ENCODE measurements at places on chromosomes 12 and 14.
A peak's percentile ranks its signal among the peaks of the same experiment; 100 is the strongest.

DNA sequence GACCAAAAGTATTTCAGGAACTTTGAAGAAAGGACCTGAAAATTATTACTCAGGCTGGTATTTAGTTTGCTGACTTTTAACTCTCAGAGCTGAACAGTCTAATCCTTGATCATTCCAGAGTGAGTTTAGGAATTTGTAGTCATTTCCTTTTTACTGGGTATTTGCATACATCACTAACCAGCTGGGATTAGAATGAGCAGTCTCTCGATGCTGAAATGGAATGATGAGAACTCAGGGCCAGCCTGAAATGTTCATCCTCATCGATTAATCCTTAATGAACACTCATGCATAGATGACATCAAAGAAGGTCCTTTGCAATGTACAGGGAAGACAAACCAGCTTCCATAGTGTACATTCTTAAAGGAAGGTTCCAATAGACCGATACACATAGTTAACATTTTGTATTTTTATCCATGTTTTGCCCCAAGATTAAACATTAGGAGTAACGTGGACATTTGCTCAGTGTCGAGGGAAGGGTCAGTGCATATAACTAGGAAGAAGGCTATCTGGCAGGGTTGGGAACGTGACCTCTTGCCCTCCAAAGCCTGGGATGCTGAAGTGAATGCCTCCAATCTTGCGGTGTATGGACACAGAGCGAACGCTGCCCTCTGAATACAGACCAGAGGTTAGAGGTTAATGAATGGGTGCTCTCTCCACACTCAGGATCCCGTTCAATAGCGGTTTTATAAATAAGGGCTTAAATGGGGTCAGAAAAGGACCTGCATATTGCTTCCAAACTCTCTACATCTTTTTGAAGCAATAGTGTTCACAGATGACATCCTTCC lies 14.5 kb downstream of the FBXL14 start:
- no peak for DNase-seq

DNA sequence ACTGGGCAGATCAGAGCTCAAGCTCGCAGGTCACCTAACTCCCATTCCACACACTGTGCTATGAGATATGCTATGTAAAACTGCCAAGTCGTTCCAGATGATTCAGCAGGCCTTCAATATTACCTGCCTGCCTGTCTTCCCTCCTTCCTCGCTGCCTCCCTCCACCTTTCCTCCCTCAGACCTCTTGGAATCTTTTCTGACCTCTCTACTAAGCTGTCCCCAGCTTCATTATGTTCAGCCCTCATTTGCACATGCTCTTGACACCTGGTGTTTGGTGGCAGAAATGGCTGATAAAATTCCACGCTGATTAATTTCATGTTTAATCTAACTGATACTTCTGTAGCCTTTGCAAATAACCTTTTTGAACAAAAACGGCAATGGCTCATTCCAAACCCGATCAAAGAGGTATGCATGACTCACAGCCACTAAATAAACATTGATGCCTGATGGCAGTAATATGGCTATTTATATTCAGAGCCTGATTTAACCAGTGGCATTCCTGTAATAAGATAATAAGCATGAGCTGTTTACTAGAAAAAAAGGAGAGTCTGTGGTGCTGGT lies 130.8 kb upstream of the EGLN3 start:
- no peak for DNase-seq

DNA sequence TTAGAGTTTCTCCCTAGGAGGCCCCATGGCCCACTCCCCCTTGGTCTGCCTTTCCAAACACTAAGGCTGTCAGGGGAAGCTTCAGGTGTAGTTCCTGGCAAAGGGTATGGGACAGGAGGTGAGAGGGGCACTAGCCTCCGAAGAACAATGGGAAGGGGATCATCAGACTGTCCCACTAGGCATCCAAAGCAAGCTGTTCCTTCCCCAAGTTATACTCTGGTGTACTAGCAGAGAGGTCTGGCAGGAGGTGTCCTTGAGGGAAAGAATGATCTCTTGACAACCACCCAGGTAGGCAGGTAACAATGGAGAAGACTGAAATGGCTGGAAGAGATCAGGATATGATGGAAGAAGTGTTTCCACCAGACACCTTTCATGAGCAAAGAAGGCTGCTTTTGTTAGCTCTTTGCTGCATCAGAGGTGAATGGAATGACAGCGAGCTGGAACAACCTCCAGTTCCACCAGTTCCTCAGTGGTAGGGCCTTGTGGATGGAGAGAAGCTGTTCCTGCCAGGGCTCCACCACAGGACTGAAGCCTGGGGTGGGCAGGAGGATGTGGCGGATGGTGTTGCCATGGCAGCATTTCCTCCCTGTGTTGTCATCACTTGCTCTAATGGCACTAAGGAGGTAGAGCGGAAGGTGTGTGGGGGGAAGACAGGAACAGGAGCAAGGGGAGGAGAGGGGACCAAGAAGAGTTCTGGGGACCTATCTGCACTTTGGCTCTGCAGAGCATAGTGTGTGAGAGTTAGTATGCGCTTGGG lies 2.3 kb upstream of the AGAP2 start:
- peak; percentile 64 for DNase-seq

DNA sequence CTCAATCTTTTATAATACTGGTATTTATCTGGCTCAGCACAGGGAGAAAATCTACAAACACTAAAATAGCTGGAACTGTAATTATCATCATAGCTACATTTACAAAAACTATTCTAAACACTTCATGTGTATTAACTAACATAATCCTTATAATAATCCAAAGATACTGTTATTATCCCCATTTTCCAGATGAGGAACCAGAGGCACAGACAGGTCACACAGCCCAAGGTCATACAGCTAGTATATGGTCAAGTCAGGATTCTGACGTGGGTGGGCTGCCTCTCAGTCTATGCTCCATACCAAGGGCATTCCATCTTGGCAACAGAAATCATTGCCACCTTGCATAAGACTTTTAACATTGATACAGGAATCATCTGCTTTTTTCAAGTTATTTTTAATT lies 11.4 kb downstream of the FERMT2 start:
- DNase-seq: no peak

DNA sequence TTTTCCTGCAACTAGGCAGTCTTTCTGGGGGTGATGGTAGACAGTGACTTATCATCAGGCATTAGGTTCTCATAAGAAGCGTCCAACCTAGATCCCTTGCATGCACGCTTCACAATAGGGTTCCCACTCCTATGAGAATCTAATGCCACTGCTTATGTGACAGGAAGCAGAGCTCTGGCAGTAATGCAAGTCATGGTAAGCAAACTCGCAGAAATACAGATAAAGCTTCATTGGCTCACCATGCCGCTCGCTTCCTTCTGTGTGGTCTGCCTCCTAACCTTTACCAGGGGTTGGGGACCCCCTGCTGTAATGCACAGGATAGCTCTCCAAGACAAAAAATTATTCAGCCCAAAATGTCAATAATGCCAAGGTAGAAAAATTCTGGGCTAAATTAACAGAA lies 864.2 kb downstream of the TRHDE start:
- no peak for DNase-seq

GRCh38 chr14:67728258-67728657 lies 26.6 kb downstream of the RDH12 start:
- no peak for DNase-seq

DNA sequence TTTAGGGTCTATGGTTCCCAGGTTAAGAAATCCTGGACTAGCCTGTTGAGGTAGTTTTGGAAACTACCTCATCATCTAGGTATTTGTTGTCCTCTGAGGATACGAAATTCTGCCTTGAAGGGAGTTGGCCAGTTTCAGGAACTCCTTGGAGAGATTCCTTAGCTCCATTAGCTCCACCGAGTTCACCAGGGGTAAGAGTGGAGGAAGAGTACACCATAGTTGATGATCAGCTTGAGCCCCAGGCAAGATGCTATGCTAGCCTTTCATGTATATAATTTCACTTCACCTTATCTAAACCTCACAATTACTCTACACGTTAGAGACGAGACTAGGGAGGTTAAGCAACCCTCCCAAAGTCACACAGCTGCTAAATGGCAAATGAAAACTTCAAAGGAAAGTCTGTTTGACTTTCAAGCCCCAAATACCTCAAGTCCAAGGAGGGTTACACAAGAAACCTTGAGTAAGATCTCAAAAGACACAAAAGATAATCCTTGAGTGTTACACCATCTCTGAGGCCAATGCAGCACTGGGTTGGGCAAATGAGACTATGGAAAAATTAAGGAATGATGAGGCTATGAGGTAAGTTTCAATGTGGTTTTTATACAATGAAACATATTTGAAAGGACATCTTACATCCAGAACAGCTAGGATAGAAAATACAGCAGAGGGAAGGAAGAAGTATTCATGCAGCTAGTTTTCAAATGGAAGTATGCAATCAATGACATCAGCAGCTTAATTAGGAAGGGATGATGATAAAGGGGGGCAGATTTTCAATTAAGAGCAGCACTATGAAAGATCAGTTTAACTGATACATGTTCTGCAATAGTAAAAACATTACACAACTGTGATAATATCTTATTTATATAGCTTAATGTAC lies 97.2 kb upstream of the KRAS start:
- no peak for DNase-seq

DNA sequence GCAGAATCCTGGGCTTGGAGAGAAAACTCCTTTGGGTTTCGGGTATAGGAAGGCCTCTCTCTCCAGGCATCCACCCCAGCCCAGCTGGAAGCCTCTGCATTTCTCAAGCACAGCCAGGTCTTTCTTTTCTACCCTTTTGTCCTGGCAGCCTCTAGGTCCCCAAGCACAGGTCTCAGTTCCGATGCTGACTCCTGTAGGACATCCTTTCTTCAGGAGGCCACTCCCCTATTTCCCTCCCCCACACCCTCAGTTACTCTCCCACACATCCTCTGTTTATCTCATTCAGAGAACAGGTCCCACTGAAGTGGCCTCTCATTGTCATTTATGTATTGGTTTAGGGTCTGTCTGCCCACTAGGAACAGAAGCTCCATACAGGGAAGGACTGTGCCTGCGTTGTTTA lies 352.6 kb downstream of the VRK1 start:
- DNase-seq: no peak

GRCh38 chr12:40185303-40185693 lies 39.5 kb upstream of the LRRK2 start:
- DNase-seq: no peak

GRCh38 chr12:51321882-51322281 lies 2.1 kb downstream of the BIN2 start:
- DNase-seq: no peak

DNA sequence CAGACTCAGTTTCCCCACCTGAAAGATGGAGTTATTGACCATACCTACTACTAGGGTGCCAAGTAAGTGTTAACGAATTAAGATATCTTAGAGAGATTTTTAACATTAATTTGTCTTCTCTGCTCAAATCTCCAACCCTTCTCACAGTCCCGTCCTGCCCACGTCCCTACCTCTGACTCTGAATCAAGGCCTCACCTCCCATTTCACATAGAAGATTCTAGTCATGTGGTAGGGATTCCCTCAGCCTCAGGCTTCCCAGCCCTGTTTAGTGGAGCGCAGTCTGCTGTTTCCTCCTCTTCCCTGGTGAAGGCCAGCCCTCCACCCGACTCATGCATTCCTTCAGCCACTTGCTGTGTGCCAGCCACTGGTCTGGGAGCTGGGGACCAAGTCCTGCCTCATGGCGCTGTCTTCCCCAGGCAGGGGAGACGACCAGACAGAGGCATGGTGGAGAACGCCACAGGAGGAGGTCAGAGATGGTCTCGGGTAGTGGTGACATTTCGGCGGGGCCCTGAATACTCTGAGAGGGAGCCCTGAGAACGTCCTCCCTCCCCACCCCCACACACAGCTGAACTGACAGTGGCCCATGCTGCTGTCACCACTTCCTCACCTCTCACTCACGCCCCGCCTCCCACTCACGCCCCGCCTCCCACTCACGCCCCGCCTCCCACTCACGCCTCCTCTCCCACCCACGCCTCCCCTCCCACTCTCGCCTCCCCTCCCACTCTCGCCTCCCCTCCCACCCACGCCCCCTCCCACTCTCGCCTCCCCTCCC lies 38.8 kb downstream of the TMEM63C start:
- no peak for DNase-seq

- no peak for DNase-seq
Observed at GRCh38 chr14:96686126-96686525, 111.1 kb upstream of the VRK1 start.

DNA sequence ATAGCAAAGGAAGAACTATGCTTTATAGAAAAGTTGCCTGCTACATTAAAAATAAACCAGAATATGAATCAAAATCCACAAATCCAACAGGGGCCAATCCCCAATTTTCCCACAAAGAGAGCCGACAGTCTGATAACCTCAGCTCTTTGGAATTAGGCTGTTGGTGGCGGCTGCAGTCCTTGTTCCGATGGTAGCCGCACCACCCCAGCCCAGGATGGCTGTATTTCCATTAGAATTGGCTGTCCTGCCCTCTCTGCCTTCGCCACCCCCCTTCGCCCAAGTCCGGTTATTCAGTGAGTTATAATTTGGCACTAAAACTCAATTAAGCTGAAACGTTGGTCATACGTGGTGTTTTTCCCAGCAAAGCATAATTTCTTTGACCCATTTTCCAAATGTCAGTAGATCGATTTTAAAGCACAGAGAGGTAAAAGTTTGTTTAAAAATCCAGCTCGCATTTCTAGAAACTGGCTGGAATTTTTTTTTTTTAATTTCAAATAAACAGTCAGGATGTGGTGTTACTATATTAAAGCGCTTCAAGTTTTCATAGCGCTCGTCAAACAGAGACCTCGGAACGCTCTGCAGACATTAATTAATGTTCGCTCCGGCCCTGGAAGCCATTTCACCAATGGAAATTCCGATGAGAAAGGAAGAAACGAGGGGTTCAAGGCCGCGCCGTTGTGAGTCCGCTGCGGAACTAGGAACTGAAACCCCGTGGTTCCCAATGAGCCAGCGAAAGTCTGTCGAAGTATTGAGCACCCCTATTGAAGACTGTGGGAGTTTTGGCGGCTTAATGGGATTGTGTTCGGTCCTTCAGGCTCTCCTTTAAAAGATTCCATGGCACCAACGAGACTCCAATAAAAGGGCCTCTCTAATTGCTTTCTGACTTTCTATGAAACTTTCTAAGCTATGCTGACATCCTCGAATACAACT lies 104.8 kb upstream of the DIO3 start:
- no peak for DNase-seq
